ENCODE measurements at places on chromosomes 7 and 10.

- no peak for DNase-seq
- peaks cover 15% of the 10 kb centered on the region for H3K4me1 ChIP-seq
- H3K27ac ChIP-seq, result no peak overlapping the region
- H3K36me3 ChIP-seq, result peaks cover 6% of the 10 kb centered on the region
- H3K4me3 ChIP-seq, result no peak overlapping the region
Measured at GRCh38 chr7:139648941-139649425, 125.5 kb downstream of the CLEC2L start.

GRCh38 chr7:14714161-14714728 is 188.3 kb downstream of the DGKB start:
- no peaks in the 10 kb centered on the region for H3K36me3 ChIP-seq
- DNase-seq, result no peak
- no peak overlapping the region for H3K27ac ChIP-seq
- no peak overlapping the region for H3K4me3 ChIP-seq

- H3K36me3 ChIP-seq, result peaks cover 20% of the 10 kb centered on the region
- H3K27me3 ChIP-seq, result no peaks in the 10 kb centered on the region
- DNase-seq, result no peak
Measured at GRCh38 chr7:139091677-139091996, 17.9 kb downstream of the ZC3HAV1 start.

- DNase-seq, result no peak
- no peaks in the 10 kb centered on the region for H3K27me3 ChIP-seq
- H3K36me3 ChIP-seq, result no peaks in the 10 kb centered on the region
- peaks cover 5% of the 10 kb centered on the region for H3K4me1 ChIP-seq
Measured at GRCh38 chr7:17633067-17633466, 307.2 kb downstream of the SNX13 start.

DNA sequence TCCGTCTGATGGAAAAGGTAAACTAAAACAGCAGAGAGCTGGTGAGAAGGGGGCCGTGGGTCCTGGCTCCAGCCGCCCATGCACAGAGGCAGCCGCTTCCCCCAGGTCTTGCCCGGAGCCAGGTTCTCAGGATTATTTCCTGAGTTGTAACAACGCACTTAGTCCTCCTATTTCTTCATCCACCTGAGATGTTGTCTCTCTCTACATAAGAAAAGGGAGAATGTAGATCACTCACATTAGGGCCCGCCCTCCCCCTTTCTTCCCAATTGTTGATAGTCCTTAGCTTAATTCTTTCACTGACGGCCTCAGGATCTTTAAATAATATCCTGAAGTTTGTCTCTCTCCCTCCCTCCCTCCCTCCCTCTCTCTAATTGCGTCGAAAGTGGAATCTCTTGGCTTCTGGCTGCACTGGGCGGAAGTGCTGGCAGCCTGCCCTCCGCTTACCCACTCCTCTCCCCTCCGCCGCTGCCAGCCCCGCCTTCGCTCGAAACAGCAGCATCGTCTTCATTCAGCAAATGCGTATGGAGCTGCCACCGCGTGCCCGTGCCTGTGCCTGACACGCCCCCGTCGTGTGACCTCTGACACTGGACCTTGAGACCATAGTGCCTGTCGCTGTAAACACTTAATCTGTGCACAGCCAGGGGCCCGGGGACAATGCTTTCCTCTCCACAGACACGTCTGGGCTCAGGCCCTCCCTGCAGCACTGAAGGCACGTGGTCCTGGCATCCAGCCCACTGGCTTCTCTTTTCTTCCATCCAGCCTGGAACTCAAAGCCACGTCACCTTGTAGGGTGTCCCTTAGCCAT is 174.5 kb upstream of the PPP2R2D start:
- H3K36me3 ChIP-seq, result no peaks in the 10 kb centered on the region
- H3K27ac ChIP-seq, result no peak overlapping the region
- H3K4me3 ChIP-seq, result no peak overlapping the region

DNA sequence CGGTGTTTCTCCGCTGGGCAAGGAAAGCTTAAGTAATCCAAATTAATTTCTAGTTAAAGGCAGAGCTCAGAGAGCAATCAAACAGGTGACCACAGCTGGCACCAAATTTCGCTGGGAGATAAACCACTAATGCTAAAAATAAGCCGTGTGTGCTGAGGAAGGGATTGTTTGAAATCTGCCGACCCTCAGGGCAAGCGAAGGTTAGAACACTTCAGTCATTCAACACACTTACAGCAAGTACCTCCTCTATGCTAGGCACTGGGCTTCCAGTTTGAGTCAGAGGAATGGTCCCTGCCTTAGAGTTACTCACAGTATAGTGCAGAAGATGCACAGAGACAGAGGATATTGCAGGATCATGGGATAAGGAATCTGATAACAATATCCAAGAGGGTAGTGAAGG is 467.9 kb upstream of the PODXL start:
- H3K27ac ChIP-seq, result no peak overlapping the region
- H3K4me1 ChIP-seq, result peaks cover 10% of the 10 kb centered on the region
- no peaks in the 10 kb centered on the region for H3K36me3 ChIP-seq
- H3K27me3 ChIP-seq, result peaks cover 17% of the 10 kb centered on the region

DNA sequence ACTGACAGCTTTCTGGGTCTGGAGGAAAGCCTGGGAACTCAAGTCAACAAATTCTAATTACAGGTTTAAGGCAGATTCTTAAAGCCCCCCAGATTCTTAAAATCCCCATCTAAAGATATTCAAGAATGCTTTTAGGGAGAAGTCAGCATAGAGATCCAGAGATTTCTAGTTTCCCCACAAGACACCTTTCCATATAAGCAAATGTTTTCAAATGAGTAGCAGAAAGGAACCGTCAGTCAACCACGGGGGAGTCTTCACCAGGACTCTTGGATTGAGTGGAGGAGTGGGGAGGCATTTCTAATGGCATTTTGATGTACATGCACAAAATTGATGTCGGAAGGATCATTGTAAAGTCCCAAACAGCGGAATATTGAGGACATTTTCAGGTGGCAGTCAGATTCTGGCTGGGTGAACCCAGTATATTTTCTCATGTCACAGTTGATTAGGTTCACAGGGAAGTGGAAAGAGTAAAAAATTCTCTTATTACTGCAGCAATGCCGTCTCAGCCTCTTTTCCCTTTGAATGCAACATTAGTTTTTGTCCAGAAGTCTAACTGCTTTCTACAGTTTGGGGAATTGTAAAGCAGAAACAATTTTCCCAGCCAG is 191.7 kb upstream of the YAE1 start:
- H3K27ac ChIP-seq, result no peak overlapping the region
- H3K36me3 ChIP-seq, result no peaks in the 10 kb centered on the region
- no peak for DNase-seq
- no peaks in the 10 kb centered on the region for H3K4me1 ChIP-seq

DNA sequence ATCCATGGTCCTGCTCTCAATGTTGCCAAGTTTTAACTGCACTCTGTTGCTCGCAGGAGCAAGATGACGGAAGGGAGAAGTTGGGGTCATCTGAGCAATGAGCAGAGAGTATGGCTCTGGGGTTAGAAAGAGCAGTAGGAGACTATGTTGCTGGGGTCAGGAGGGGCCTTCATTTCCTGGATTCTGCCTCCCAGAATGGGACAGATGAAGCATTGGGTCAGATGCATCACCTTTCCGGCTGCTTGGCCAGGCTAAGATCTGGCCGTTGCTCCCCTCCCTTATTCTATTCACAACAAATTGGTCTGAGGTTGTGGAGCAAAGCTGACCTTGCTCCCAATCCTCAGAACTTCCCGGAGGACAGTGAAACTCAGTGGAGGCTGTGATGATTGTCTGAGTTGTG is 22.4 kb downstream of the STMP1 start:
- H3K4me1 ChIP-seq, result peaks cover 29% of the 10 kb centered on the region
- no peaks in the 10 kb centered on the region for H3K27me3 ChIP-seq
- DNase-seq, result no peak
- no peak overlapping the region for H3K4me3 ChIP-seq

DNA sequence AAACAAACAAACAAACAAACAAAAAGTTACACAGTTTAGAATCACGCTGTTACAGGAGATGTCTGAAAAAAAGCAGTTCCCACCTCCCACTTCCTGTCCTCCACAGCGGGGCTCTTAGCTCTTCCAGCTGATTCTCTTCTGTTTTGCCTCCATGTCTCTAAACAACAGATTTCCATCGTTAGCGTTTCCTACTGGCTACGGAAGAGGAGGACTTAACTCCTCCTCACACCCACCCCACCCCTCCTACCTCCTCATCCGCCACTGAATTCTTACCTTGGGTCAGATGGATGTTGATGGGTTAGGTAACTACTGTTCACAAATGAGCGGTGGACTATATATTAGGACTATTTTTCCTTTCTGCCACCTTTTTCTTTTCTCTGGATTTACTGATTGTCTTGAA is 36.8 kb upstream of the NUB1 start:
- no peak overlapping the region for H3K27ac ChIP-seq
- H3K4me3 ChIP-seq, result no peak overlapping the region
- no peaks in the 10 kb centered on the region for H3K36me3 ChIP-seq
- H3K4me1 ChIP-seq, result peaks cover 3% of the 10 kb centered on the region

DNA sequence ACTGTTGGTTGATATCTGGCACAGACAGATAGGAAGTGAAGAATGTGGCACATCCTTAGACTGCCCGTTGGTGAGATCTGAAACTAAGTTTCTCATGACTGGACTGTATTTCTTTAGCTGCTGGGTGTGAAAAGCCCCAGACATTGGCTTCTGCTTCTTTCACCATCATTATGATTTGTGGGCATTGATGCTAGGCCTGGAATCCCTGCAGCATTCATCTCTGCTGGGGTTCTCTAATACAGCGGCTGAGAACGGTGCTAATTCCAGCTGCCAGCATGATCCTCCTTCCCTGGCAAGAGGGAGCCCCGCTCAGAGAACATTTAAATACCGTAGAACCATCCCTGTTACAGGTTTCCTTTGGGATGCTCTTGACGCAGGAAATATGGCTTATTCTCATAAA is 26.2 kb downstream of the RBM20 start:
- H3K4me1 ChIP-seq, result peaks cover 5% of the 10 kb centered on the region
- no peaks in the 10 kb centered on the region for H3K36me3 ChIP-seq
- no peak for DNase-seq
- no peak overlapping the region for H3K4me3 ChIP-seq
- H3K27ac ChIP-seq, result no peak overlapping the region

DNA sequence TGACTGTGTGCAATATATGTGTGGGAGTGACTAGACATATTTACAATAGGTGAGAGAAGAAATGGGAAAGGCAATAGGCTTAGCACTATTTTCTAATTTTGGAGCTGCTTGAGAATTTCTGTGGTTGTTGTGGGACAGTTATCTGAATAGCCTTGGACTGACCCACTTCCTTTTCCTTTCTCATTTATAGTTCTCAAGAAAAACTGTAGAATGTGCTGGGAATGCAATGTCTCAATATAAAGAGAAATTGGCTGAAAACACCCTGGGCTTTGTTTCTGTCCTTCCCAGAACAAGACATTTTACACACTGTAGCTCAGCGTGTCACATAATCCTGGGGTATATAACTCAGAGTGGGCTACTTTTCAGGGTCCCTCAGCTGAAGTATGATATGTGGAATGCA is 153.0 kb upstream of the RHOBTB1 start:
- no peak for DNase-seq
- H3K27me3 ChIP-seq, result no peaks in the 10 kb centered on the region
- H3K36me3 ChIP-seq, result no peaks in the 10 kb centered on the region
- H3K4me3 ChIP-seq, result no peak overlapping the region
- H3K27ac ChIP-seq, result no peak overlapping the region
- H3K4me1 ChIP-seq, result no peaks in the 10 kb centered on the region

- no peak overlapping the region for H3K4me3 ChIP-seq
- no peak overlapping the region for H3K27ac ChIP-seq
- H3K4me1 ChIP-seq, result no peaks in the 10 kb centered on the region
- H3K36me3 ChIP-seq, result no peaks in the 10 kb centered on the region
Measured at GRCh38 chr10:61475449-61475873, 22.3 kb upstream of the TMEM26 start.

DNA sequence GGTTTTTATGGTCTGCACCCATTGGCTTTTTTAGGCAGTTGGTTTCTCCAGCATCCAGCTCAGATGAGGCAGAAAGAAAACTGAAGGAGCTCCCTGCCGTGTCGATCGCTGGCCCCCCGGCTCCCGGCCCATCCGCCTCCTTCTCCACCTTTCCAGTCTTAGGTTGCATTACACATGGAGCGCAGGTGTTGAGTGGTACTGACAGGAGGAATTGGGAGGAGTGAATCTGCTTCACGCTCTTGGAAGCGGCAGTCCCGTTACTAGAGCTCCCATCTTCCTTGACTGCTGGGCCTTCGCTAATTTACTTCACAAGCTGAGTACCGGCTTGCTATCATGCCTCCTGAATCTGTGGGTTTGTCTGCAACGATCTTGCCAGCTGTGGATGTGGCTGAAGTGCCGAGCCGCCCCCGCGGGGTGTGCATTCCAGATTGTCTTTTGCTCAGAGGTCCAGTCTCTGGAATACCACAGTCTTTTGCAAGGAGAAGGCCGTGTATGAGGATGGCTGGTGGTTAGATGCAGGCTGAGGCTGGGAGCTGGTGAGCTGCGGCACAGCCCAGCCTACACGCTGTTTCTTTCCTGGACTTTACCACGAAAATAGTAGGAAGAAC is 17.1 kb downstream of the IQCE start:
- H3K36me3 ChIP-seq, result peaks cover 16% of the 10 kb centered on the region
- no peak overlapping the region for H3K27ac ChIP-seq
- H3K4me1 ChIP-seq, result peaks cover 10% of the 10 kb centered on the region
- no peak overlapping the region for H3K4me3 ChIP-seq
- DNase-seq, result no peak

GRCh38 chr10:63241841-63242281 is 108.7 kb downstream of the NRBF2 start:
- H3K36me3 ChIP-seq, result no peaks in the 10 kb centered on the region
- H3K27me3 ChIP-seq, result no peaks in the 10 kb centered on the region
- peaks cover 21% of the 10 kb centered on the region for H3K4me1 ChIP-seq
- DNase-seq, result no peak

DNA sequence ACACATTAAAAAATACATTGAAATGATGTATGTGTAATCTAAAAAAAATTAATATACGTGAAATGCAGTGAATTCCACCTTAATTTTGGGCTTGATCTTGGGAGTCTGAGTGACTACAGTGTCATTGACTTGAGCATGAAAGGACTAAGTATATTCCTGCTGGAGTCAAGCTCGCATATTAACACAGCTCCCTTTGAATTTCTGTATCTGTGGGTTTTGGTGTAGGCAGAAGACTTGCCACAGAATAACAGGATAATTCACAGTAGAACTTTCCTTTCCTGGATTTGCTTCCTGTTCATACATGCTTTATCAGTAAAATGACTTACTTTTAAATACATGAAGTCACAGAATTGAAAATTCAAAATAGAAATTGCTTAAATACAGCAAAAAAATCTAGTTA is 55.3 kb downstream of the PPP1R9A start:
- H3K4me3 ChIP-seq, result no peak overlapping the region
- H3K27ac ChIP-seq, result no peak overlapping the region
- H3K36me3 ChIP-seq, result no peaks in the 10 kb centered on the region

- peaks cover 2% of the 10 kb centered on the region for H3K36me3 ChIP-seq
- peak within 1 kb of the TSS; percentile 100 for H3K27ac ChIP-seq
- H3K4me1 ChIP-seq, result peaks cover 59% of the 10 kb centered on the region
- H3K4me3 ChIP-seq, result peak within 1 kb of the TSS; percentile 95
- H3K27me3 ChIP-seq, result no peaks in the 10 kb centered on the region
Measured at GRCh38 chr10:86968271-86968993, at the start of gene ADIRF. Gene ADIRF (plus strand): TSS chr10:86968482. CDS start chr10:86968545, 63 bp downstream.

Data from keratinocyte (primary cell).